ENCODE measurements at places on chromosomes 5 and 9. TPM values are rescaled to one million over a fixed set of nuclear protein-coding genes. Genes with fewer than 3 reads are reported as not detected.

The GLDC gene
- 1.4 TPM for total RNA-seq

The SPINK7 gene
- not detected for total RNA-seq

The NUTM2F gene
- total RNA-seq = not detected

The FSD1L gene
- total RNA-seq = 3.4 TPM

Measured in activated T-helper 1 cell treated with anti-CD3 and anti-CD28 coated beads, Interleukin-12 subunit alpha, Interleukin-12 subunit beta, Interleukin-2, Interleukin-4 antibody, amounts not matched to agents 30 ng/mL and 10 ng/mL and 1 ng/mL, durations not matched to agents 14 hours and 24 hours and 36 hours (primary cell).